ENCODE measurements at places on chromosomes 5 and 9.

GRCh38 chr9:92122800-92123199, 7.6 kb upstream of the SPTLC1 start:
- DNase-seq: no peak

DNA sequence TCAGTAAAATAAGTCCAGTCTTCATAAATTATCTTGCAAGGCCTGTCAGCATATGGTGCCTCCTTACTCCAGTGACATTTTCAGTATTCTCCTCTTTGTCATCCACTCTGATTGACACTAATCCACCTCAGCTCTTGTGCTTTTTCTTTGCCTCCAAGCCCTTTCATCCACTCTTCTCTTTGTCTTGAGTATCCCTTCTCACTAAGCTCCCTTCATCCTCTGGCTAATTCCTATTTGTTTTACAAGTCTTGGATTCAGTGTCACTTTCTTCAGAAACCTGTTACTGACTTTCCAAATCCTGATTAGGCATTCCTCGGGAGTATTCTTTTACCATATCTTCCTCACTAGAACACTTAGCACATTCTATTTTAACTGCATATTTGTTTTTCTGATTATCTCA, 100.6 kb upstream of the VCAN start:
- DNase-seq: no peak

GRCh38 chr5:174503461-174504265, 220.7 kb upstream of the MSX2 start:
- DNase-seq: no peak

- no peak for DNase-seq
Measured at GRCh38 chr5:131239686-131240085, 24.2 kb upstream of the CDC42SE2 start.

- DNase-seq: no peak
Measured at GRCh38 chr5:174692381-174692780, 32.0 kb upstream of the MSX2 start.

All from right hindlimb (tissue), 1 donor.